HFFc6 (cell line): ENCODE measurements at places on chromosomes 2 and 18. TPM values are rescaled to one million over a fixed set of nuclear protein-coding genes. Genes with fewer than 3 reads are reported as not detected.

GRCh38 chr2:64623242-64623850 is 30.4 kb downstream of the SERTAD2 start:
- H3K27ac ChIP-seq = no peak overlapping the region
- DNase-seq = no peak
- no peak overlapping the region for H3K4me3 ChIP-seq

GRCh38 chr2:21443494-21444105 is 319.8 kb downstream of the TDRD15 start:
- no peak for DNase-seq
- no peaks in the 10 kb centered on the region for H3K4me1 ChIP-seq
- H3K36me3 ChIP-seq = no peaks in the 10 kb centered on the region
- H3K4me3 ChIP-seq = no peak overlapping the region
- no peak overlapping the region for H3K27ac ChIP-seq

DNA sequence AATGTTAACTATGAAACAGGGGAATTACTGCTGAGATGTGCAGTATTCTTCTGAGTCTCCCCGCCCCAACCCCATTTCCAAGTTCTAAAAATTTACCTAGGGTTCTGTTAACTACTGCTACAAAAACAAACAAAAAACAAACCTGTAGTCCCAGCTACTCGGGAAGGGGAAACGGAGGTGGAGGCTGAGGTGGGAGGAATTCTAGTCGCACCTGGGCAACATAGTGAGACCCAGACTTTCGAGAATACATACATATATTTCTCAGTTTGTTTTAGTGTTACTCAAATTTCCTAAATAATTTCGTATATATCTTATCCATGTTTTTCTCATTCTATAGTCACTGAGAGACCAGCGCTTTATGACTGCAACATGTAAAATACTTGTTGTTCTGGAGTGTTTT is 989 bp downstream of the STAM2 start:
- peak overlapping the region; percentile 97 for H3K4me3 ChIP-seq
- H3K36me3 ChIP-seq = peaks cover 4% of the 10 kb centered on the region; the same call in 1 of the 2 replicates
- peak overlapping the region; percentile 100 for H3K27ac ChIP-seq
- H3K4me1 ChIP-seq = peaks cover 43% of the 10 kb centered on the region

GRCh38 chr2:1798115-1798784 is 53.9 kb upstream of the PXDN start:
- no peak overlapping the region for H3K4me3 ChIP-seq
- H3K4me1 ChIP-seq = peaks cover 9% of the 10 kb centered on the region
- no peak for DNase-seq
- no peaks in the 10 kb centered on the region for H3K36me3 ChIP-seq
- no peak overlapping the region; the same call in 1 of the 2 replicates for H3K27ac ChIP-seq
- H3K27me3 ChIP-seq = peaks cover 6% of the 10 kb centered on the region; the same call in 1 of the 2 replicates

DNA sequence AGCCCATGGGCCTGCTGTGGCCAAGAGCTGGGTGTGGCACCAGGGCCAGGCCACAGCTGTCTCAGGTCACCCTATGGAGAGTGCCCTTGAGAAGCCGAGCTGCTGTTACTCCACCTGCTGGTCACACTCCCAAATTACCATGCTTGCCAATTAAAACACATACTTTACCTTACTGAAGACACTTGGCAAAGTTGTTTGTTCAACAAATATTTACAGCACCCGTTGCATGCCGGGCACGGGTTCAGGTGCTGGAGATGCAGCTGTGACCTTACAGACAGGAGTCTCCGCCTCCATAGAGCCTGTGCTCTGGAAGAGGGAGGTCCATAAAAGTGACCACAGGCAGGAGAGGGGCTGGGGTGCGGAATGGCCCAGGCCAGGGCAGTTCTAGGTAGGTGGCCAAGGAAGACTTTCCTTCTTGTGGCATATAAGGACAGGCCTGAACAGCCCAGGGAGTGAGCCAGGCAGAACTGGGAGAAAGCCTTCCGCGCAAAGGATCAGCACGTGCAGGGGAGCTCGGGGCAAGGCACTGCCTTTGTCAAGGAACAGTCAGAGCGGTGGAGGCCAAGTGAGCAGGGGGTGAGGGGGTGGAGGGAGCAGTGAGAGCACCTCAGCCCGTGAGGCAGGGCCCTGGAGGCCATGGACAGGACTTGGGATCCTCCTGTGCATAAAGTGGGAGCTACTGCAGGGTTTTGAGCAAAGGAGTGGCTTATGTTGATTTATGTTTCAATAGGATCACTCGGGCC is 23.6 kb upstream of the RBM44 start:
- H3K4me1 ChIP-seq = peaks cover 9% of the 10 kb centered on the region; the same call in 1 of the 2 replicates
- DNase-seq = peak; percentile 43
- no peaks in the 10 kb centered on the region; the same call in 1 of the 2 replicates for H3K27me3 ChIP-seq
- no peak overlapping the region for H3K4me3 ChIP-seq
- H3K36me3 ChIP-seq = peaks cover 47% of the 10 kb centered on the region

GRCh38 chr2:169845016-169845415 is 17.8 kb downstream of the UBR3 start:
- H3K4me1 ChIP-seq = peaks cover 12% of the 10 kb centered on the region
- no peak overlapping the region for H3K27ac ChIP-seq
- peaks cover 24% of the 10 kb centered on the region for H3K36me3 ChIP-seq
- DNase-seq = peak; percentile 1

GRCh38 chr18:10546557-10547300 is 20.9 kb downstream of the NAPG start:
- H3K27ac ChIP-seq = no peak overlapping the region
- peaks cover 45% of the 10 kb centered on the region for H3K36me3 ChIP-seq
- peaks cover 19% of the 10 kb centered on the region for H3K4me1 ChIP-seq
- H3K4me3 ChIP-seq = no peak overlapping the region
- H3K27me3 ChIP-seq = no peaks in the 10 kb centered on the region

GRCh38 chr2:85504778-85505261 is 34.1 kb upstream of the MAT2A start:
- no peaks in the 10 kb centered on the region for H3K27me3 ChIP-seq
- H3K27ac ChIP-seq = peak overlapping the region; percentile 94
- peak overlapping the region; percentile 76 for H3K4me3 ChIP-seq
- DNase-seq = peak; percentile 97

The VWA3B gene
- total RNA-seq = not detected in 3 replicates

The MC2R gene
- not detected in 3 replicates for total RNA-seq
